Amniotic stem cell (primary cell): ENCODE measurements at places on chromosomes 13 and 19.
A peak's percentile ranks its signal among the peaks of the same experiment; 100 is the strongest.

GRCh38 chr13:19592657-19593180, 31.4 kb upstream of the TPTE2 start:
- no peak for DNase-seq

DNA sequence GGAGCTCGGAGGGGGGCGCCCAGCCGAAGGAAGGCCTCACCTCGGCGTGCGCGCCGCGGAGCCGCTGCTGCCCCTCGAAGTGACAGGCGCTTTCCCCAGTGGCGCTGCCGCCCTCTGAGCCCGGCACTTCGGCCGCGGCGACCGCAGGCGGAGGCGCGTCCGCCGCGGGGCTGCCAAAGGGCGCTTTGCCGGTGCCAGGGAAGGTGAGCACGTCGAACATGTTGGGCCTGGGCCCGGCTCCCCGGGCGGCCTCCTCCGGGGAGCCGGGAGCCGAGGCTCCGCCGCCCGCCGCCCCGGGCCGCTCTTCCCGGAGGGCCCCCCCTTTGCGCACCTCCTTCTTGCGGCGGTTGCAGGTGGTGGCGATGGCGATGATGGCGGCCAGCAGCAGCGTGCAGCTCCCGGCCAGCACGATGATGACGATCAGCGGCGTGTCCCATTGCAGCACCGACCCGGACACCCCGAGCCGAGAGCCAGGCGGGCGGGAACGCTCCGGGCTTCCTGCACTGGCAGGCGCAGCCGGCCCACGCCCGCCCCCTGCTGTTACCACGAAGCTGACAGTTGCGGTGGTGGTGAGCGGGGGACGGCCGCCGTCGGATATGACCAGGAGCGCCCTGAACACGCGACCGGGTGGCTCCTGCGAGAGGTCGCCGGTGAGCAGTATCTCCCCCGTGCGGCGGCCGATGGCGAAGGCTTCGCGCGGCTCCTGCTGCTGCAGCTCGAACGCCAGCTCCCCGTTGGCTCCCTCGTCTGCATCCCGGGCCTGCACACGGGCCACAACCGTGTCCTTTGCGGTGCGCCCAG, 2.5 kb downstream of the PCDH8 start:
- no peak for DNase-seq

GRCh38 chr19:42176990-42177685, 40.3 kb downstream of the DEDD2 start:
- peak; percentile 81 for DNase-seq

DNA sequence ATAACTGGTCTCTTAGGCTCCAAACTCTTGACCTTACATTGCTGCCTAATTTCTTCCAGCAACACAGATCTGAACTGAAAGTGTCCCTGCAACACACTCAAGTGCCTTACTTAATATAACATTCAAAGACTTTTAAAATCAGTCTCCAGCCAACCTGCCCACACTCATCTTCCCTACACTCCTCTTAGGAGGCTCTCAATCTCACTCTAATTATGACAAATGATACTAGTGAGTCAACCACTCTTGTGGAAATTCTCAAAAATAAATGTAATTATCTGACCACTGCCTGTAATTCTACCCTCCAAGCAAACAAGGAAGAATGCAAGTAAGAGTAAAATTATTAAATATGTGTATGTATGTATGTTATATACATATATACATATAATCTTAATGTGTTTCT, 348.1 kb upstream of the MIR17HG start:
- no peak for DNase-seq

DNA sequence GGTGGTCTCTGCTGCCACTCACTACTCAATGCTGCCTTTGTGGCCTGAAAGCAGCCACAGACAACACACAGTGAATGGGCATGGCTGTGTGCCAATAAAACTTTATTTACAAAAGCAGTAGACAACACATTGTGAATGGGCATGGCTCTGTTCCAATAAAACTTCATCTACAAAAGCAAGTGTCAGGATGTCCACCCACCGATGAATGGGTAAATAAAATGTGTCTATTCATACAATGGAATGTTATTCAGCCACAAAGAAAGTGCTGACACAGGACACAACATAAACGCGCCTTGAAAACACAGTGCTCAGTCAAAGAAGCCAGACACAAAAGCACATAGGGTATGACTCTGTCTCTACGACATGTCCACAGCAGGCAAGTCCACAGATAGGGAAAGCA, 20.1 kb downstream of the ZSCAN5A start:
- DNase-seq, result no peak
